ENCODE measurements at places on chromosomes 5 and 9.

DNA sequence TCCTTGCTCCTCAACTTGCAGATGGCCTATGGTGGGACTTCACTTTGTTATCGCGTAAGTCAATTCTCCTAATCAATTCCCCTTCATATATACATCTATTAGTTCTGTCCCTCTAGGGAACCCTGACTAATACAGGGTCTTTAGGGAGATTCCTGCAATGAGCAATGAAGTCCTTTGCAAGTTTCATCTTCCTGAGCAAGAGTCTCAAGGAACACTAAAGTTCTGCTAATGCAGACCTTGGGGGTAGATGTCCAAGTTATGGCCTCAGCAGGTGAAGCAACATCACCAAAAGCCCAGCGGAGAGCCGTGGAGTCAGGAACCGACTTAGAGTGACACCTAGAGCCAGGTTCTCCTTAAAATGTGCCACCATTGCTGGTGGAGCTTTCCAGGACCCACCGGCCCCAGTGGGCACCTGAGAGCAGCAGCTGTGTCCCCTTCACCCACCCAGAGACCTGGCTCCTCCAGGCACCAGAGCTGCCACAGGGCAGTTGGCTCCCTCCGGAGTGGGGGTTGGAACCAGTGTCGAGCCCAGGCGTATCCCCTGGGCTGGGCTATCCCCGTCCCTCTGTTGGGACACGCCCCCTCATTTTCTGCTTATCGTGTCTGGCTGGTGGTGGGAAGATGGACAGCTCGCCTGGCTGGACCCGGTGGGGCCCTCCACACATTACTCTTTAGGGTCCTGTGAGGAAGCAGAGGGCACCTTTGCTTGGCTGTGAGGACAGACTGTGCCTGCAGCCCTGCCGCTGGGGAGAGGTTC, 10.9 kb upstream of the FCN1 start:
- DNase-seq, result no peak

DNA sequence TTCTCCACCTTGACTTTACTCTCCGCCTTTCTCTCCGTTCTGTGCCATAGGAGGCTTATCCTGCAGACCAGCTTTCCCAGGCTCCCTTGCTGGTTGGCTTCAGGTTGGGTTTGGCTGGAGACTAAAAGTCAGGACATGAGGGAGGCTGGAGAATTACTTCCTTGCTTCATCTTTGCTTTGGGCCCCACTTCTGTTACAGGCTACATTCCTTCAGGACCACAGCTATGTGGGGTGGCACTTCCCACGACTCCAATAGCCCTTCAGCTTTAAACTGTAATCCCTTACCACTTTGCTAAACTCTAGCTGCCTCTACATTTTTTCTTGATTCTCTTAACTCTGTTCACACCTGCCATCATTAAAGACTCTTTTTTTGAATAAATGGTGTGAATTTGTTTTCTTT, 186.7 kb upstream of the NR4A3 start:
- DNase-seq, result no peak

DNA sequence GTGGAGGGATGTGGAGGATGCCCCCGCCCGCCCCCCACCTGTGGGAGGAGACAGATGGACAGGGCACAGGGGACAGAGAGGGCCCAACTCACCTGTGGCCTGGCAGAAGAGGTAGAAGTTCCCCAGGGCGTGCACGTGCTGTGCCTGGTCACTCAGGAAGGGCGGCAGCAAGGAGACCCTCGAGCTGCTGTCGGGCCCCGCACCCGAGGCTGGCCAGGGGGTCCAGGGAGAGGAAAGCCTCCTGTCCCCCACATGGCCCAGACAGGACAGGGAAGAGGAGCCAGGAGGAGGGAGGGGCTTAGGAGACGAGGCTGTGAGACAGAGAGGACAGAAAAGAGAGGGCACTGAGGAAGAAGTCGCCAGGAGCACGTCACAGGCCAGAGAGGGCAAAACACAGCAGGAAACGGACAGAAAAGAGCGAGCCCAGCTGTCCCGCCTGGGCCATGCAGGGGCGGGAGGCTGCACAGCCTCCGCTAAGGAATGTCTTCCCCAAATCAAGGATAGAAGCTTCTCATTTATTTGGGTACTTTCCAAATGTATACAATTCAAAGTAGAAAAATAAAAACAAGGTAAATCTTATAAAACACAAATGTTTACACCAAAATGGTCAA, 58.5 kb downstream of the SECISBP2 start:
- no peak for DNase-seq

GRCh38 chr9:69019808-69020207, 5.9 kb upstream of the PRKACG start:
- DNase-seq, result no peak

DNA sequence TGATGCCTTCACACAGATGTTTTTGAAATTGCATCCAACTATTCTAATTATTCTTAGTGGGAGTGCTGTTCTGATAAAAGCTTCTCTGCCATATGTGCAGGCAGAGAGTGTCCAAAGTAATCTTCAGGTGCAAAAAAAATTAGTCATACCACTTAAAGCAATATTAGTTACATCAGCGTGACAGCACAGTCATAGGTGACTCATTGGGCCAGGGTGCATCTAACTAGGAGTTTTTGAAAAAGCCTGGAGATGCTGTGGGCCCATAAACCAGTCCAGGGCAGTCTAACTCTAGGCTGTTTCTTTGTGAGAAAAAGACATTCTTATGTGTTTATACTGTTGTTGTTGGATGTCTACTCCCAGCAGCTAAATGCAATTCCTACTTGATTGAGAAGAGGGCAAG, 33.0 kb upstream of the C6 start:
- DNase-seq, result no peak

DNA sequence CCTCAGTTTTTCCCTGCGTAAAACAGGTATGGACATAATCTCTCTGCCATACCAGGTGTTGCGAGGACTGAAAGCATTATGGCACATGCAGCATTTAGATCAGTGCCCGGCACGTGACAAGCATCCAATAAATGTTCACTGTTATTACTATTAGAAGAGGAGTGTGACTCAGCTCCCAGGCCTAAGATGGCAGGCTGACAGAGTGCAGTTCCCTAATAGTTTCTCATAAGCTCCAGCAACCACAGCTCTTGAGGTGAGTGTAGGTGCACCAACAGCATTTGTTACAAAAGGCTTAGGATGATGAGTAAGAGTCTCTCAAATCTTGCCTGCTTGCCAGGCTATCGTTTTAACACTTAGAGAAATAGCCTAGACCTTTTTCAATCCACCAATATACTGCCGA, 28.9 kb upstream of the GLIS3 start:
- no peak for DNase-seq

- no peak for DNase-seq
These were observed 116.6 kb downstream of the AOPEP start for GRCh38 chr9:94843134-94843533.

- no peak for DNase-seq
These were observed 680 bp downstream of the GPX8 start for GRCh38 chr5:55160493-55161209.

DNA sequence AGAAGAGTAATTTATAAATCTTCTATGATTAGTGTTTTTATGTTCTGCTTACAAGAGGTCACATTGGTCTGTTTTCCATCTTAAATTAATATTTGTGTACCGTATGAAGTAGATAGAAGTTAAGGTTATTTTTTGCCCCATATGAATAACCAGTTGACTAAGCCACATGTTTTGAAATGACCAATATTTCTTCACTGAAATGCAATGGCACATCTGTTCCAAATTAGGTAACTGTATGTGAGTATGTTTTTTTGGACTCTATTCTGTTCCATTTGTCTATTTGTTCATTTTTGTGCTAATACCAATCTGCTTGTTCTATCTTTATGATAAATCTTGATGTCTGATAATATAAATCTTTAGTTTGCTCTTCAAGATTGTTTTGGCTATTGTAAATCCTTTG, 17.7 kb downstream of the JAK2 start:
- no peak for DNase-seq

GRCh38 chr5:131209175-131209505, 38.4 kb downstream of the LYRM7 start:
- no peak for DNase-seq

DNA sequence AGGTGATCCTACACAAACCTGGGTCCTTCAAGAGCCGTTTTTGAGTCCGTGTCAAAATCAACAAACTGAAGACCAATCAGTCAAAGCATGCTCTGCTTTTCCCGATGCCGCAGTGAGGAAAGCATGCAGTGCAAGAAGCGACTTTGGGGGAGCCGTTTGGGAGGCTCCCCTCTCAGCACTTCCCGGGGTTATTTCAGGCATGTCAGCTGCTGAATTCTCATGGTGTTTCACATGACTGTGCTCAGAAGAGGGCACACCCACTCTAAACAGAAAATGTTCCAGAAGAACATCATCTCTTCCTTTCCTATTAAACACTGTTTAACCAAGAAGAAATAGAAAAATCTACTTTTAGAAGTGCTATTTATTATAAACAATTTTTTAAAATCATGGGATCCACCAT, 125.5 kb downstream of the EPB41L4A start:
- DNase-seq, result no peak

DNA sequence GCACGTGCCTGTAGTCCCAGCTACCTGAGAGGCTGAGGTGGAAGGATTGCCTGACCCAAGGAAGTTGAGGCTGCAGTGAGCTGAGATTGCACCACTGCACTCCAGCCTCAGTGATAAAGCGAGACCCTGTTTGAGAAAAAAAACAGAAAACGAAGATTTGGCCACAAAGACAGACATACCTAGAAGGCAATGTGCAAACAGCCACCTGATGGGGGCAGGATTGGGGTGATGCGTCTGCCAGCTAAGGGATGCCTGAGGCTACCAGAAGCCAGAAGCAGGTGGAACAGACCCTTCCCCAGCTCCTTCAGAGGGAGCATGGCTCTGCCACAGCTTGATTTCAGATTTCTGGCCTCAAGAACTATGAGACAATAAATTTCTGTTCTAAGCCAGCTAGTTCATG, 2.9 kb downstream of the HIGD2A start:
- DNase-seq, result no peak

Data from stimulated activated CD4-positive, alpha-beta T cell treated with anti-CD3 and anti-CD28 coated beads, Interleukin-1b, Interleukin-23, amount 100 ng/mL, for 24 hours (primary cell).